ENCODE measurements at places on chromosomes 2 and 18.

DNA sequence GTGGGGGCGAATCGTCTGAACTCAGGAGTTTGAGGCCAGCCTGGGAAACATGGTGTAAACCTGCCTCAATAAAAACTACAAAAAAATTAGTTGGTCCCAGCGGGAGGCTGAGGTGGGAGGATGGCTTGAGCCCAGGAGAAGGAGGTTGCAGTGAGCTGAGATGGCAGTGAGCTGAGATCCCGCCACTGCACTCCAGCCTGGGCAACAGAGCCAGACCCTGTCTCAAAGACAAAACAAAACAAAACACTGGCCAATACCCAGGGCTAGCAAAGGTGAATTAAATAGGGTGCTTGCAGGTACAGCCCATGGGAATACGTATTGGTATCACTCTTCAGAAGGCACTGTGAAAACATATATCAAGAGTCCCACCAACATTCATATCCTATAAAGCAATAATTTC, 7.0 kb downstream of the ITSN2 start:
- DNase-seq = no peak

DNA sequence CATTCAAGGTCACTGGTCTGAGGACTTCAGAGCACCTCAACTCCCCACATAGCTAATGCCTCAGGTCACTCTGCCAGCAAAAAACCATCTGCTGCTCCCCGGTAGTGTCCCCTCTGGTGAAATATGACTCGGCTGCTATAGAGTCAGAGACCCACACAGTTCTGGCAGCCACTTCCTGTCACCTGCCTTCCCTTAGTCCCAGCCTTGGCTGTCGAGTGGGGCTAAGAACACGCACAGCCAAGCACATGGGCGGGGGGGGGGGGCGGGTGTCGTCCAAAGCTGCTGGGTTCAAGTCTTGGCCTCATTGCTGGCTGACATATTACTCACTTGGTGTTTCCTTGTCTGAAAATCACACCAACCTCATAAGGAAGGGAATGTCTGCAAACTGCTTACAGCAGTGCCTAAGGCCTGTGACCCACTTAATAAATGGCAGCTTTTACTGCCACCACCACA, 37.5 kb downstream of the POLR1A start:
- peak; percentile 78 for DNase-seq

DNA sequence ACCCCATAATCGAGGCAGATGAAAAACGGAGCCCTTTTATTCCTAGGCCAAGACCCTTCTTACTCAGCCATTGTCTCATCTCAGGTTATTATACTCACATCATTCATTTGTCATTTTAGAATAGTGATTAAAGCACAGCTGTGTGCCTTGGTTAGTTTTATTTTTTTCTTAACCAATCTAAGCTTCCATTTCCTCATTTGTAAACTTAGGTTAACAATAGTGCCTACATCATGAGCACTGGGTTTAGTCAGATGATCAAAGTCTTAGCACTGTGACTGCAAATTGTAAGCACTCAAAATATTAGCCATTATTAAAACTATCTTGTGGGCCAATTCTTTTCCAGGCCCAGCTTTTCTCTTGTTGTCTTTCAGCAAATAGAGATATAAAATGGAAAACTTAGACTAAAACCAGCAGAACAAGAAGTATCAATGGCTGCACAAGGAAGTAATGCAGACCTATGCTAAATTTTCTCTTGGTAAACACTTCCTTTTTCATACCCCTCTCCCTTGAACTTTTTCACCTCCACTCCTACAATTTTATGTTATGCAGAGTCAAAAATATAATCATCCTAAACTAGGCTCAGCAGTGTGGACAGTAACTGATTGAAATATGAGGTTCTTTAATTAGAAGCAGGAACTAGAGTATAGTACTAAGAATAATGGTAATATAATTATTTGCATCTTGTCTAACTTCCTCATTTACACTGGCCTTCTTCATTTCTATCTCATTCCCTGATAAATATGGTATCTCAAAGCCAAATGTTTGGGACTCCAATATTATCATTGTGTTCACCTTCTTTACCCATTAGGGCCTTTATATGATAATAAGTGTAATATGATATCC, 21.5 kb upstream of the GALNT3 start:
- DNase-seq = no peak

DNA sequence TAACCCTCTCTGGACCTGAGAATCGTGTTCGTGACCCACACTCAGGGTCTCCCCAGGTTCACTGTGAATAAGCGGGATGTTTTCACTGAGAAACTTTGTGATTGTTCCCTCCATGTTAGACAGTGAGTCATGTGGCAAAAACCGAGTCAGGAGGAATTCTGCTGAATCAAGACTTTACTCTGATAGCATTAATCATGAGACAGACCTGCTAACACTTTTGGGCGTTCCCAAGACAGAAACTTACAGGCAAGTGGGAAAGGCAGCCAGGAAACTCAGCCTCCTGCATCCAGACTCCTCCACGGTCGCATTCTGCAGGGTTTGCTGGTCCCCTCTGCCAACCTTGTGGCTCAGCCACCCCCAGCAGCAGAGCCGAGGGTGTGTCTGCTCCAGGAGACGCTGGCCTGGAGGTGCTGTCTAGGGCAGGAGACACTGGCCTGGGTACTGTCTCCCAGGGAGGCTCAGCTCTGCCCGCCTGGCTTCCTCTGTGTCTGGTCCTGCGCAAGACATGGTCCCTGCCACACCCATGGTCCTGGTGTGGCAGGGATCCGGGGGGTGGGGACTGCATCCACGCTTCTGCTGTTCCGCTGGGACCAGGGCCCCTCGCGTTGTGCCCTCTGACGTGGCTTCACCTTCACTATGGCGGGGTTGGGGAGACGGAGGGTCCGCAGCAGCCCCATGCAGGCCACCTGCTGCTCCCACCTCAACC, 177.4 kb downstream of the TWIST2 start:
- no peak for DNase-seq

GRCh38 chr2:71990122-71990521, 157.5 kb downstream of the CYP26B1 start:
- DNase-seq = no peak

- peak; percentile 51 for DNase-seq
These were observed 156.7 kb downstream of the EVA1A start for GRCh38 chr2:75403991-75404428.

DNA sequence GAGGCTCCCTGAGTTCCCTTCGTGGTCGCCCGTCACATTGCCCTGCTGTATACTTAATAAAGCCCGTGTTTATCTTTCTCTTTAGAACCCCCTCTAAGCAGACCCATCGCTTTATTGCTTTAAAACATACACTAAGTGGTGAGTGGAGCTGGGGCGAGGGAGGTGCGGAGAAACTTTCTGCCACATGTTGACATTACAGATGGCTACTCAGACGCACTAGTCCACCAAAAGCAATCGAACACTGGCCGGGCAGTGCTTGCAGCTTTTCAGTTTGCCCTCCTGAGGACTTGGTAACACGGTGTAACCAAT, 859 bp upstream of the COLEC12 start:
- no peak for DNase-seq

GRCh38 chr2:108571286-108571685, 37.0 kb downstream of the LIMS1 start:
- DNase-seq = no peak

DNA sequence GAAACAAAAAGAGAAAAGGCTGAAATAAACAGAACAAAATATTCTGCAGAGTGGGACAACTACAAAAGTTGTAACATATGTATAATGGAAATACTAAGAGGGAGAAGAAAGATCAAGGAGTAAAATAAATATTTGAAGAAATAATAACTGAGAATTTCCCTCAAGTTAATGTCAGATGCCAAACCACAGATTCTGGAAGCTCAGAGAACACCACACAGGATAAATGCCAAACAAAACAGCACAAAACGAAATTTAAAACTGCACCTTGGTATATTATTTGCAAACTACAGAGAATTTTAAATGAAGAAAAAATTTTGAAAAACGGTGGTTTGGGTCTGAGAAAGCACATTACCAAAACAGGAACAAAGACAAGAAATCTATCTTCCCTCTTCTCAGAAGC, 1588.9 kb upstream of the TMEFF2 start:
- no peak for DNase-seq

DNA sequence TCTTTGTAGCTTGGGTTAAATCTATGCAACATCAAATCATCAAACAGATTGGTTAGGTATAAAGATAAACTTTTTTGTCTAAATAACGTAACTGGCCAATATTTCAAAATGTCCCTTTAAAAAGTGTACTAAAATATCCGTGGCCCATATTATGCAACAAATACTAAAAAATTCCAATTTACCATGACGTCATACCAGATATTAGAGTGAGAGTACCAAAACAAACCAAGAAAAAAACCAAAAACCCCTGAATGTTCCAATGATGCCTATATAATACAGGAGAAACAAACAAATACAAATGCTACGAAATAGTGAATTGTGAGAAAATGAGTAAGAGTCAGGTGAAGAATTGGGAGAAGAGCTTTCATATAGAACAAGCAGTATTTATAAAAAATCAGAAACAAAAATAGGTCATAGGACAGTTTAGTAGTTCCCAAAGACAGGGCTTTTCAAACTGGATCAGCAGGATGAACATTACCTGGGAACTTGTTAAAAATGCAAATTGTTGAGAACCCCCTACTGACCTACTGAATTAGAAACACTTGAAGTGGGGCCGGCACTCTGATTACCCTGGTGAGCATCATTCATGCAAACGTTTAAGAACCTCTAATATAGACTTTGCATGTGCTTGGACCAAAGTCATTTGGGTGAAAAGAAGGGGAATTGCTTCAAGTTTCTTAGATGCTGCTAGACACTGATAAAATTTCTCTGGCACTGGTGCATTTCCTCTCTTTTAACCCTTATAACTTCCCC, 753.7 kb downstream of the DSC3 start:
- DNase-seq = no peak

DNA sequence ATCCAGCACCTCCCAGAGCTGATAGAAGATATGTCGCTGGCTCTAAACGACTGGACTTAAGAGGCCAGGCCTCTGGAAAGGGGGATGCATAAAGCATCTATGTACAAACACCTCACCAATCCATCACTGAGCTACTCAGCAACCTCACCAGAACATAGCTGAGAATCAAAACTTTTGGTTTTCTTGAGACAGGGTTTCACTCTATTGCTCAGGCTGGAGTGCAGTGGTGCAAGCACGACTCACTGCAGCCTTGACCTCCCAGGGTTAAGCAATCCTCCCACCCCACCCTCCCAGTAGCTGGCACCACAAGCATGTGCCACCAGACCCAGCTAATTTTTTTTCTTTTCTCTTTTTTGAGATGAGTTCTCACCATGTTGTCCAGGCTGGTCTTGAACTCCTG, 62.9 kb upstream of the MSH6 start:
- no peak for DNase-seq

DNA sequence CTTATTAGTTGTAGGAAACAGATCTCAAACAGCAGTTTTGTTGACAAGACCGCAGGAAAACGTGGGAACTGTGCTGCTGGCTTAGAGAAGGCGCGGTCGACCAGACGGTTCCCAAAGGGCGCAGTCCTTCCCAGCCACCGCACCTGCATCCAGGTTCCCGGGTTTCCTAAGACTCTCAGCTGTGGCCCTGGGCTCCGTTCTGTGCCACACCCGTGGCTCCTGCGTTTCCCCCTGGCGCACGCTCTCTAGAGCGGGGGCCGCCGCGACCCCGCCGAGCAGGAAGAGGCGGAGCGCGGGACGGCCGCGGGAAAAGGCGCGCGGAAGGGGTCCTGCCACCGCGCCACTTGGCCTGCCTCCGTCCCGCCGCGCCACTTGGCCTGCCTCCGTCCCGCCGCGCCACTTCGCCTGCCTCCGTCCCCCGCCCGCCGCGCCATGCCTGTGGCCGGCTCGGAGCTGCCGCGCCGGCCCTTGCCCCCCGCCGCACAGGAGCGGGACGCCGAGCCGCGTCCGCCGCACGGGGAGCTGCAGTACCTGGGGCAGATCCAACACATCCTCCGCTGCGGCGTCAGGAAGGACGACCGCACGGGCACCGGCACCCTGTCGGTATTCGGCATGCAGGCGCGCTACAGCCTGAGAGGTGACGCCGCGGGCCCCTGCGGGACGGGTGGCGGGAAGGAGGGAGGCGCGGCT, at the start of gene TYMS:
TYMS (plus strand) TSS at position 343 of the 690 bp plus-strand sequence; CDS start at position 433, 90 bp downstream.
- peak; percentile 76 for DNase-seq

- DNase-seq = no peak
These were observed 17.7 kb downstream of the SLC66A2 start for GRCh38 chr18:79933765-79934164.

DNA sequence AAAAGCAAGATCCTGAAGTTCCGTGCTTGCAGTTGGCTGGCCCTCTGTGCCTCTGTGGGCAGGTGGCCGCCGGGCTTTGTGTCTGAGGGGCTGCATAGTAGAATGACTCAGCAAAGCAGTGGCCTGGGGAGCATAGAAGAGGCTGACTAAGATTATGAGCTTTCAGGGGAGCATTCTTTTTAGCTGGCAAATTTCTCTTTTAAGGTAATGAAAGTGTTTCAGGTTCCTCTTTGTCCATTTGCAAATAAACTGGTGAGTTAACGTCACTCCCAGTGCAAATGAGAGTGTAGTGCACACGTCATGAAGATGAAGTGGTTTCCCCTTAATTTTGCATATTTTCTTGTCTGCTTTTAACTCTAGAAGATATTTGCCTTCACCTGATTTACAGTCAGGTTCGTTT, 98.6 kb downstream of the BCL2L11 start:
- no peak for DNase-seq

DNA sequence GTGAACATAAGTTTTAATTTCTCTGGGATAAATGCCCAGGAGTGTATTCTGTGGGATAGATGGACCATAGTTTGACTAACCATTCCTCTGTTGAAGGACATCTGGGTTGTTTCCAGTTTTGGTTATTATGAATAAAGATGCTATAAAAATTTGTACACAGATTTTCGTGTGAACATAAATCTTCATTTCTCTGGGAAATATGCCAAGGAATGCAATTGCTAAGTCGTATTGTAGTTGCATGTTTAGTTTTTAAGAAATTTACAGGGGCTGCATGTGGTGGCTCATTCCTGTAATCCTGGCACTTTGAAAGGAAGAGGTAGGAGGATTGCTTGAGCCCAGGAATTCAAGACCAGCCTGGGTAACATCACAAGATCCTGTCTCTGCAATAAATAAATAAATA, 6.9 kb upstream of the SLC11A1 start:
- no peak for DNase-seq

- no peak for DNase-seq
These were observed 237.4 kb upstream of the VRK2 start for GRCh38 chr2:57809230-57809629.

DNA sequence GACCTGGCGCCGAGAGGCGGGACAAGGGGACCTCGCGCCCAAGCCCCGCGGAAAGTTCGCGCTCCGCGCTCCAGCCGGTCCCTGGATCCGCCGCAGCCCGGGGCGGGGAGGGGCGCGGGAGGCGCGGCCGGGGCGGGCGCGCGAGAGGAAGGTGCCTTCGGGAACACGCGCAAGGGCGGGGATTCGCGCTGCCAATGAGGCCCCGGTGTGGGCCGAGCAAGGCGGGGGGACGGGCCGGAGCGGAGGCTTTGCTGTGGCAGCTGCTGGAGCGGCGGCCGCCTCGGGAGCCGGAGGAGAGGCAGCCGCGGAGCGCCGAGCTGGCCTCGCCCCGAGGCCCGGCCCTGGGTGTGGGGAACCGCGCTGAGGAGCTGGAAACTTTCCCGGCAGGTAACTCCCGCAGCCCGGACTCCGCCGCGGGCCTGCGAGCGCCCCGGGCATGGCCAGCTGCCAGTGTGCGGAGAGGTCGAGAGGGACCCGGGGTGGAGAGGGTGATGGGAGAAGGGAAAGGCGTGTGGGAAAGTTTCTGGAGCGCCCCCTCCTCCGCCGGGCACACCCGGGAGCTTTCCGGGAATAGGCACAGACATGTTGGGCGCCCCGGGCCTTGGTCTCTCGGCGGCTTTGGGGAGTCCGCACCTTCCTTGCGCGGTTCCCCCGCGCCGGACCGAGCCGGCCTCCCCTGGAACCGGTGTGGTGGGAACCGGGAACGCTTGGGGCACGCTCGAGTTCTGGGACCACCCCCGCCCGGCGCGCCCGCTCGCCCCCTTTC, at the start of gene TANC1:
TANC1 (plus strand) TSS at position 245 of the 766 bp plus-strand sequence. CDS start 97,271 bp downstream, outside the sequence.
- DNase-seq = peak; percentile 53

- no peak for DNase-seq
These were observed 86.2 kb downstream of the CRIM1 start for GRCh38 chr2:36441816-36442215.
